ENCODE measurements at places on chromosomes 2 and 18. TPM values are rescaled to one million over a fixed set of nuclear protein-coding genes. Genes with fewer than 3 reads are reported as not detected.

The FSHR gene
- total RNA-seq = not detected

The RNU2-63P gene
- total RNA-seq = 6.9 TPM

DNA sequence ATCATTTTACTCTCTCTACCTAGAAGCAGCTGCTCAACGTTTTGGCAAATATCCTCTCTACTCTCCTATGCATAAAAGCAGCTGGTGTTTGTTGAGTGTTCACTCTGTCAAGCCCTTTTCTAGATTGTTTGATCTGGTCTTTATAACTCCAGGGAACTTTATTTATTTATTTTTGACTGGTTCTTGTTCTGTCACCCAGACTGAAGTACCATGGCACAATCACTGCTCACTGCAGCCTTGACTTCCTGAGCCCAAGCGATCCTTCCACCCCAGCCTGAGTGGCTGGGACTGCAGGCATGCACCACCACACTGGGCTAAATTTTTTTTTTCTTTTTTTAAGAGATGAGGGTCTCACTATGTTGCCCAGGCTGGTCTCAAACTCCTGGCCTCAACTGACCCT, 12.7 kb downstream of the CATIP start:
- no peak for DNase-seq

- no peak for DNase-seq
Observed at GRCh38 chr18:75036917-75037688, 171.8 kb downstream of the PTGR3 start.

DNA sequence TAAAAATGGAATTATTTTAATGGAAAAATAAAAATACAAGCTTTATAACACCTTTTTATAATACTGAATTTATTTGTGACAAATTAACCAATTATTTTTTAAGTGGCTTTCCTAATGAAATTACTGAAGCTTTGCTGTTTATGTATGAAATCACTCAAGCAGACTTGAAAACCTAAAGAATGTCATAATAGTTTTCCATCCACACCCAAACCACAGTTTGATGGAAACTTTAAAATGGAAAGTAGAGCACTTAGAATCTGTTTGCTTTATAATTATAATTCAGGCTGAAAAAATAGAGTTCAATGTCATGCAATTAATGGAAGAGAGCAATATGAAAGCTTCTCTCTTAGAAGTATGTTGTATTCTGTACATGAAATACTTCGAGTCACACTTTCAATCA, 31.6 kb upstream of the WDR75 start:
- DNase-seq = no peak

DNA sequence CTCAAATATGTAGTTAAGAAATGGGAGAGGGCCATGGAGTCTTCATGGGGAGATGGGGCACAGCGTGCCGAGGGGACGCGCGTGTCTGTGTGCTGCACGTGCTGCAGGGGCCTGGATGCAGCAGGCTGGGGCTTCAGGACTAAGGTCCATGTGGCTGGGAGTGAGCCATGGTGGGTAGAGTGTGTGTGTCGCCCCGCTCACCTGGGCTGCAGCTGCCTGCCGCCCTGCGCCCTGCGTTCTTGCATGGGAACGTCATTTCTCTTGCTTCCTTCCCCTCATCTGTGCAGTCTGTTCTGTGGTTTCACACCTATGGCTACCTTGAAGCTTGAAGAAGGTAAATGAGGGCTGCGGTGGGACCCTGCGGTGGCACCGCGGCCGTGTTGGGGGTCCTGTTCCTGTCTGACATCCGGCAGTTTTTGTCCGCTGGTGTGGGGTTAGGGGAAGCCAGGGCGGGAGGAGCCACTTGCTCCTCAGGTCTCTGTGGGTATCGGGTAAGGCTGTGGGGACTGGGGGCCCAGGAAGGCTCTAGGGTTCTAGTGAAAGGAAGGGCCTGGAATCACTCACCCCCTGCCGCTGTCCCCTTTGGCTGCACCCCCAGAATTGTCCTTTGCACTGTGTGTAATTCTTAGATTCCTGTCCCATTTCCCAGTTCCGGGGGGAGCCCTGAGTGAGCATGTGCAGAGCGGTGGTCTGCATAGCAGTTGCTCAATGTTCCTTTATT, 54.1 kb upstream of the HS6ST1 start:
- no peak for DNase-seq

- DNase-seq = no peak
Observed at GRCh38 chr18:57813245-57813644, 10.1 kb upstream of the ATP8B1 start.

DNA sequence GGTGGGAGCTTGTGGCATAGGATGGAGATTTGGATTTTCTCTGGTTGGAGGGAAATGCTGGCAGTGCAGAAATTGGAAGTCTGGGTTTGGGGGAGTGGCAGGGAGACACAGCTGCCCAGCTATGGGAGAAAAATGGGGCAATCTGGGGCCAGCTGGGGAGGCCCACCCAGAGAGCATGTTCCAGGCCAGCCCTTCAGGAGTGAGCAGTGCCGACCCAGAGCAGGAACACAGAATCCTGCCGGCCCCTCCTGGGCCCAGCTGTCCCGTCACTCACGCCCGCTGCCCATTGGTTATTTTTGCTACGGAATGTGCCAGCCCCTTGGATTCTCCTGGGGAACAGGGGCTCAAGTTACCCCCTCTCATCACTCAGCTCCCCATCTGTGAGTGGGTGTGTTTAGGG, 4.9 kb downstream of the SPEG start:
- no peak for DNase-seq
